ENCODE measurements at places on chromosomes 7 and 10.

DNA sequence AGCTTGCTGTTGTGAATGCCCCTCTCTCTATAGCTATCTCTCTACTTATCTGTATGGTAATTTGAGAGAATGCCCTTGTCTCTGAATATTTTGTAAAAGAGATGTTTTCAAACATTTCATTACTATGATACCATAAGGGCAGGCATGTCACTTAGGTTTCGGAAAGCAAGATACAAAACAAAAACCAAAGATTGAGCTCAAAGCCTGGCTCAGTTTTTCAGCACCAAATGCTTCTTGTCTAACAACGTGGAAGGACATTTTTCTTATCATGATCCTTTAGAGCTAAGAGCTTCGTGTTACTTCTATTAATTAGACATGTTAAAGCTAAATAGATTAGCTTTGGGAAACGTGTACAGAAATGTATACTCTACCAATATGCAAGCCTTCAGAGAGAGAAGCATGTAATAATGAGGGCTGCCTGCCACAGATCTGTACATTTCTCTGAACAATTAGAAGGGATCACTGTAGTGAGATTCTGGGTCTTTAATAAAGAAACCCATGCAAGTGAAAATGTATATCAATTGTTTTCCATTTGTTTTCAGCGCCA lies 148.9 kb downstream of the ARID5B start:
- no peak for DNase-seq

DNA sequence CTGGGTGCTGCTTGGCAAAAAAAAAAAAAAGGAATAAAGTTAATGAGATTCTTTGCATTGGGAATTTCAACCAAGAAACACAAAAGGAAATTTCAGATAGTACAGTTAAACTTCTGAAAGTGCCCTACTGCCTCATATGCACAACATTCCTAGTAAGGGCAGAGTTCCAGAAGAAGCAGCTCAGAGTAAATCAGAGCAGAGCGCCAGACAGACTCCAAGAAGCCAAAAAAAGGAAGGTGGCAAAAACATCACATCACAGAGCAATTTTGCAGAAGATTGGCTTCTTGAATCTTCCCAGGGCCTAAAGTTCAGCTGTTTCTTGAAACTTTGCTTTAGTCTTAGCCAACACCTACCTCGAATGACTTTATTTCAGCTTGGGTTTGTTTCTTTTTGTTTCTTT lies 544.1 kb downstream of the XPNPEP1 start:
- no peak for DNase-seq

GRCh38 chr7:100532165-100533022 lies 6.6 kb upstream of the AGFG2 start:
- no peak for DNase-seq

- no peak for DNase-seq
Observed at GRCh38 chr7:38975944-38976392, 1.7 kb upstream of the POU6F2 start.

DNA sequence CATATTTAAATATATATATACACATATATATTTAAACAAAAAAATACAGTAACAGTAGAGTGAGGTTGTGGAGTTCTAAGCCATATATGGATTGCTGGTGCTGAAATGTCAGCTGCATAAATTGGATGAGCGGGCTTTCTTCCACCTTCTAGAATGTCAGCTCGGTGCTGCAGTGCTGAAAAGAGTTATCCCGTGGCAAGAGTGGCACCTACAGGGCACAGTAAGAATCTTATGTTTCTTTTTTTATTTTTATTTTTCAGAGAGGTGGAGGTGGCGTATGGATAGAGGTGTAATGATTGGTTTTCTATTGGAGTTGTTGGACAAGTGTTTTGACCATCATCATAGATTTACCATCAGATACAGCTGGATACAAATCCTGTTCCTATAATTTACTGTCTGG lies 86.2 kb upstream of the DYNC1I1 start:
- no peak for DNase-seq

- DNase-seq, result no peak
Observed at GRCh38 chr10:75094465-75094864, 17.0 kb upstream of the SAMD8 start.

DNA sequence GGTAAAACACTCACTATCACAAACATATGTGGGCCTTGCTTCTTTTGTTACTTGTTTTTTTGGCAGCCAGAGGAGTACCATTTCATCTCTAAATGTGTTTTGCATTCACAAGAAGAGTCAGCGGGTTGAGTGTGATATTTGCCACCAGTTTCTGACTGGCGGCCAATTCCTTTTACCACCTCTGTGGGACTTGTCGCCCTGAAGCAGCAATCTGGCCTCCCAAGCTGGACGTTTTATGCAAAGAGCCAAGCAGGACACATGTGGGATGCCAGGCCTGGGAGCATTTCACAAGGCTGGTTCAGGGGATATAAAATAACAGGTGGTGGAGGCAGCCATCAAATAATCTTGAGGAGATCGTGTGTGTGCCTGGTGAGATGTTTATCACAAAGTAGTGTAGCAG lies 61.8 kb upstream of the TRIL start:
- DNase-seq, result peak; percentile 3

GRCh38 chr10:34538281-34538829 lies 276.7 kb downstream of the PARD3 start:
- no peak for DNase-seq

DNA sequence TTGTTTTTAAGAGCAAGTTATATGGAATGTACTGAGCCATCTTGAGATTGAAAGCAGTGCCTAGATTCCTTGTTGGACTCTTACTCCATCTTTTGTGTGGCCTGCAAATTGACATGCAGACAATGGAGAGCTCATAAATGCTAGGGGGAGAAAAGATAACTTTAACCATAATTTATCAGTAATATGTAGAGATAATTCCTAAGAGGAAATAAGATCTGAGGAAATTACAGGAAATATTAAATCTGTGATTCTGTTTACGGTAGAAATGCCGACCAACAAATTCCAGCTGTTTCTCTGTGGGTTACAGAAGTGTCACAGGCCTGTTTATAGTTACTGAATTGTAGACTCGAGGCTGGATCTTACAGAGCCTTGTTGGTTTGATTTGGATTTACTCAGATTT lies 348.0 kb downstream of the SUGCT start:
- no peak for DNase-seq

GRCh38 chr10:92811986-92812385 lies 36.3 kb upstream of the EXOC6 start:
- no peak for DNase-seq

- DNase-seq, result no peak
Observed at GRCh38 chr10:86312701-86313270, 53.8 kb downstream of the GRID1 start.

GRCh38 chr10:63563623-63564022 lies 42.4 kb downstream of the REEP3 start:
- no peak for DNase-seq

- DNase-seq, result peak; percentile 12
Observed at GRCh38 chr10:89644967-89645741, at the start of gene PANK1. Gene PANK1 (minus strand): TSS chr10:89645242. CDS start chr10:89644891, 351 bp downstream.

GRCh38 chr7:50612704-50613103 lies 47.5 kb upstream of the DDC start:
- DNase-seq, result no peak

GRCh38 chr10:34187201-34187600 lies 627.9 kb downstream of the PARD3 start:
- no peak for DNase-seq

DNA sequence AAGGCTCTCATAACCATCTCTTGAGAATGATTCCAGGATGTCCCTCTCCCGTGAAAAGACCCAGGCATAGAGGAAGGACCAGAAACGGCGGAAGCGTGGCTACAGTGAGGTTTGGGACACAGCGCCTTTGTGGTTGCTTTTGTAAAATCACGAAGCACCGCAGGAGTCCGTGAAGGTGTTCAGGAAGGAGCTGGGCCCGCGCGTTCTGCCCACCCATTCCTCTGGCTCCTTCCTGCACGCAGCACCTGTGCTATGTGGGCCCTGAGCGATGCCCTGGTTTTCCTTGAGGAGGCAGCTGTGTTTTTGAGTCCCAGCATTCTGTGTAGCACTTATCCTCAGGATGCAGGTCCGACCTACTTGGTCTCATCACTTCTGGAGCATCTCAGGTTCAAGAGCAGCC lies 112.8 kb downstream of the TRRAP start:
- no peak for DNase-seq

- no peak for DNase-seq
Observed at GRCh38 chr7:33511778-33512177, 382.4 kb downstream of the BBS9 start.

- no peak for DNase-seq
Observed at GRCh38 chr7:123784263-123784662, 35.5 kb upstream of the WASL start.

GRCh38 chr7:35546691-35547429 lies 148.1 kb downstream of the HERPUD2 start:
- DNase-seq, result no peak

DNA sequence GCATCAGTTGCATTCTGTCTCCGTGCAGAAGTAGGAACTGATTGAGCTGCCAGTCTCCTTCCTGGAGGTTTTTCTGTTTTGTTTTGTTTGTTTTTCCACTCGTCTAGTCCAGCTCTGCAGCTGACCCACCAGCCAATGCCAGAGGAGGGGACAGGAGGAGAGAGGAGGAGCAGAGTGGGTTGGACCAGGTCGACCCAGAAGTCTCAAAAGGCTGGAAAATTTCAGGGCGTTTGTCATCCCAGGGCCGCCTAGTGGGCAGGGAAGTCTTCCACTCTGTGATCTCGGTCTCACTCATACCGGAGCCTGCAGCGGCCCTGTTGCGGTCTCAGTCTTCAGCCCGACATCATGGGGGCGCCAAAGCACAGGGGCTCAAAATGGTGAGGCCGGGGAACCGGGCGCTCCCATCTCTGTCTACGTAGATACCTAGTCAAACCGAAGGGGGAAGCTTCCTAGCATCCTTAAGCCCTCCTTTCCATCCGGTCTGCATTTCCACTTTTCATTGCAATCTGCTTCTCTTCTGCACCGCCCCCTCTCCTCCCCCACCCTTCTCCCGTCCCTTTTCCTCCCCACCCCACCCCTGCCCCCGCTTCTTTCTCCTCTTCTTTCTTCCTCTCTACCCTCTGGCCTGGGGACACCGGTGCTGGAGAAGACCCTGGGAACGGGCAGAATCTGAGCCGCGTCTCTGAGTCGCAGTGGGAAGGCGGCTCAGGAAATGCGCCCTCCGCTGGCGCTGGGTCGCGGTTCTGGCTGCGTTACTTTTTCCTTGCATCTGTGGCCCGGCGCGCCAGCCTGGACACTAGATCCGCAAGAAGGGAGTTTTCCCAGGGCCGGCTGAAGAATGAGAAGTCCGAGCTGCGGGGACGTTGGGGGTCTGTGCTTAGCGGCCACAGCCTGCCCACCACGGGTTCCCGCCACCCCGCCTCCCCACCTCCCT lies 16.2 kb upstream of the PAX2 start:
- DNase-seq, result no peak

- DNase-seq, result peak; percentile 73
Observed at GRCh38 chr10:3104251-3104918, 37.0 kb downstream of the PFKP start.

DNA sequence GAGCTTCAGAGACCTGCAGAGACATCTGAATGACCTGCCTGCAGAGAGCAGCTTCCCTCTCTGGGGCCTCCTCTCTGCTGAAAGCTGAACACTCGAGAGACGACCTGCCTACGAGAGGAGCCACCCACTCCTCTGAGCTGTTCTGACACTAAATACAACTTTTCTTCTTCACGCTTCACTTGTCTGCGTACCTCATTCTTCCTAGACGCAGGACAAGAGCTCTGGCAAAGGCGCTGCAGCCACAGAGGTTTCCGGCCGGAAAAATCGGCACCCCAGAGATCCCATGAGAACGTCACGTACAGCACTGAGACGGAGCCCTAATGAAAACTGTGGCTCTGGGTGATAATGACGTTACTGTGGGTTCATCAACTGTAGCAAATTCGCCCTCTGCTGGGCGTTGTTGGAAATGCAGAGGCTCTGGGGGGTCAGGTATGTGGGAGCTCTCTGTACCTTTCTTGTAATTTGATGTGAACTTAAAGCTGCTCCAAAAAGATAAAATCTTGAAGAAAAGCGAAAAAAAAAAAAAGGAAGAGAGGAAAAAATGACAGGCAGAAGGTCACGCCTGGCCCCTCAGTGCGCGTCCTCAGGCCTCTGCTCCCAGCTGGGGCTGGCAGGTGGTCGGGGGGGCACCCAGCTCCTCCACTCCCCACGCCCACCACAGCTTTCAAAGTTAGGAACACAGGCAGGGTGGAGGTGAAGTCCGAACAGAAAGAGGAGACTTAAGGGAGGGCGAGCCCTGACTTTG lies 120.7 kb downstream of the DYNC2I1 start:
- DNase-seq, result no peak

DNA sequence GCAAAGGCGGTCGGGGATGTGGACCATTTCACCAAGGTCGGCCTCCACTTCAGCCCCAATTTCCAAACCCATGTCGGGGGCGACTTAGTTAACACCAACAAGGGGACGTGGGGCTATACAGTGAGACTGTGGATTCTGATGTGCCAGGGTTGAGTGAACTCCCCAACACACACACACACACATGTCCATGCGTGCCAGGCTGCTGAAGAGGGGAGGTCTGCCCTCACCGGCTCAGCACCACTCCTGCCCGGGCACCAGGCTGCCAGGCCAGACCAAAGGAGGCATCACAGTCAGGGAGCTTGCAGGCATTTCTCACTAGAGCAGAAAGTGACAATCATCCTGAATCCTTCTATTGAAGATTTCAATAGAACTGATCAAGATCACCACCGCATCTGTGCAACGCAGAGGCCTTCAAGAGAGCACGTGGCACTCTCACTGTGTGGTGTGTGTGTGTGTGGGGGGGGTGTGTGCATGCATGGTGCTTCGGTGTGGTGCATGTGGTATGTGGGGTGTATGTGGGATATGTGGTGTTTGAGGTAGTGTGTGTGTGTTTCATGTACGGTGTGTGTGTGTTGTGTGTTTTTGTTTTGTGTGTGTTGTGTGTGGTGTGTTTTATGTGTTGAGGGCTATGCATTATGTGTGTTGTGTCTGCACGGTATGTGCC lies 403.5 kb upstream of the RNF32 start:
- no peak for DNase-seq

DNA sequence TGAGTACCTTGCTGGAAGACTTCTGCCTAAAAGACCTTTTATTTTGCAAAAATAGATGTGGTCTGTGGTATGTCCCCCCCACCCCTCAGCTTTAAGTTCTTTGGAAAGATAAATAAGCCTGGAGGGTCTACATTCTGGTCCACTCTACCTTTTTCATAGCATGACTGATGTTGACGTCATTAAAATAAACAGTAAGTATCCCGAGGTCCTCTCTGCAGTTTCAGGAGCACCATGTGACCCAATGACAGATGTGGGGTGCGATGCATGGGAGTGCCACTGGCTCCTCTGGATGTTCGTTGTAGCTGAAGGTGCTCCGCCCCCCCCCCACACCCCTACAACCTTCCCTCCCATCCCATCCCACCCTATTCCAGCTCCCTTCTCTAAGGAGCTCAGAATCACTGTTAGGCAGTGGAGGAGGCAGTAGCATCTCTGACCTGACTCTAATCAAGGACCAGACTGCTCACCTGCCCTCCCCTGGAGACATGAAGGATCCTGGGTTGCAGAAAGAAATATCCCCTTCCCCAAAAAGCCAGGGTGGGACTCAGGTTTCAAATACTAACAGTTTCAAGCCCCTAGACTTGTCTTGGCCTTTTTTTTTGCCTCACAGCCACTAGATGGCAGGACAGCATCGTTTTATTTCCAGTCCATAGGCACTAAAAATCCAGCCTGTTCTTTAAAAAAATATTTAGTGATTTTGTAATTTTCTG lies 25.1 kb downstream of the CASP7 start:
- DNase-seq, result no peak

- DNase-seq, result no peak
Observed at GRCh38 chr7:111093496-111093895, 2.6 kb downstream of the LRRN3 start.

- DNase-seq, result no peak
Observed at GRCh38 chr10:7484456-7485243, 73.8 kb upstream of the SFMBT2 start.
